Naive thymus-derived CD4-positive, alpha-beta T cell (primary cell): ENCODE measurements at places on chromosomes 16 and 17.

GRCh38 chr17:9356488-9356911 lies 219.1 kb downstream of the STX8 start:
- no peak for DNase-seq

DNA sequence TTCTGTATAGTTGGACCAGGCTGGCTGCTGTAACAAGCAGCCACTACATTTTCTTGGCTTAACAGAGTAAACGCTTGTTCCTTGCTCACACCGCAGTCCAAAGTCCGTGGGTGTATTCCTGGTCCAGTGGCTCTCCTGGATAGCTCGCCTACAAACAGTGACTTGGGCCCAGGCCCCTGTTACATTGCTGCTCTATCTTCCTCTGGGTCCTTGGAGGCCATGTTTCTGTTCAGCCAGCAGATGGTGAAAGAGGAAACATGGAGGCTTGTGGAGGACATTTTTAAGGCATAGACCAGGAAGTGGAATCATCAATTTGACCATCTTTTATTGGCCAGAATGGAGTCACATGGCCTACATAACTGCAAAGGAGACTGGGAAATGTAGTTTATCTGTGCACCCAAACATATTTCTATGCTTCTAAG lies 55.1 kb downstream of the ATP2C2 start:
- no peak for DNase-seq

GRCh38 chr17:48722915-48723422 lies at the start of gene PRAC2:
Gene PRAC2, plus strand, starts transcription at chr17:48723185. Its CDS starts 1,226 bp downstream, at chr17:48724411.
- DNase-seq = no peak

GRCh38 chr17:704111-704864 lies 10.4 kb downstream of the VPS53 start:
- no peak for DNase-seq

- DNase-seq = no peak
Measured at GRCh38 chr17:51761105-51761504, 397.4 kb downstream of the CA10 start.

- no peak for DNase-seq
Measured at GRCh38 chr17:79814974-79815835, 18.3 kb upstream of the CBX8 start.

GRCh38 chr16:89363621-89364393 lies 126.6 kb downstream of the ANKRD11 start:
- DNase-seq = no peak

GRCh38 chr16:8568231-8568617 lies 22.1 kb downstream of the TMEM114 start:
- DNase-seq = no peak

- DNase-seq = no peak
Measured at GRCh38 chr17:17051791-17052461, 9.7 kb downstream of the MPRIP start.

DNA sequence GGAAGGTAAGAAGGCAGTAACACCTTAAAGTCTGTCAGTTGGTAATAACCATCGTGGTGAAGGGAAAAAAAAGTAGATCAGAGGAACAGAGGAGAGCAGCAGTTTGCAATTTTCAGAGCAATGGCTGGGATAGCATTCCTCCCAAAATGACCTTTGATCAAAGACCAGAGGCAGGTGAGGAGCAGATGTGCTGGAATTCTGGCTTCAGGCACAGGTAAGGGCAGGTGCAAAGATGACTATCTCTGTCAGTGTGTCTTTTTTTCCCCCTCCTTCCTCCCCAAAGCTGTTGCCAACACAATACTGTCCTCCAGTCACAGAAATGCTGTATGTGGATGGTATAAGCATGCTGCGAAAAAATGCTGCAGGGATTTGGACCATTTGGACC lies 166.7 kb downstream of the XYLT1 start:
- DNase-seq = no peak

- DNase-seq = no peak
Measured at GRCh38 chr17:62625184-62625869, 2.1 kb upstream of the MRC2 start.

- DNase-seq = no peak
Measured at GRCh38 chr17:52110923-52111581, 47.5 kb downstream of the CA10 start.

GRCh38 chr17:73068322-73069153 lies 23.9 kb downstream of the SLC39A11 start:
- DNase-seq = no peak

DNA sequence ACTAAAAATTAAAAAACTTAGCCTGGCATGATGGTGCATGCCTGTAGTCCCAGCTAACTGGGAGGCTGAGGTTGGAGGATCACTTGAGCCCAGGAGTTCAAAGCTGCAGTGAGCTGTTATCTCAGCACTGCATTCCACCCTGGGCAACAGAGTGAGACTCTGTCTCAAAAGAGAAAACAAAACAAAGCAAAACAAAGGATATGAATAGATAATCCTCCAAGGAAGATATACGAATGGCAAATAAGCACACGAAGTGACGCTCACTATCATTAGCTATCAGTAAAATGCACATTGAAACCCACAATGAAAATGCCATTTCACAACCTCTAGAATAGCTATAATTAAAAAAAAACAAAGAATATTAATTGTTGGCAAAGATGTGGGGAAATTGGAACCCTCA lies 386.2 kb upstream of the CCL2 start:
- DNase-seq = no peak

GRCh38 chr17:41967141-41967920 lies 736 bp downstream of the CNP start:
- peak; percentile 36 for DNase-seq
